ENCODE measurements at places on chromosomes 2 and 18.

GRCh38 chr2:238694922-238695321 lies 153.0 kb upstream of the TWIST2 start:
- DNase-seq: no peak

- no peak for DNase-seq
These were observed 152.9 kb downstream of the ARHGAP28 start for GRCh38 chr18:6882401-6882800.

- DNase-seq: no peak
These were observed 37.0 kb downstream of the KLHL14 start for GRCh38 chr18:32735781-32736180.

DNA sequence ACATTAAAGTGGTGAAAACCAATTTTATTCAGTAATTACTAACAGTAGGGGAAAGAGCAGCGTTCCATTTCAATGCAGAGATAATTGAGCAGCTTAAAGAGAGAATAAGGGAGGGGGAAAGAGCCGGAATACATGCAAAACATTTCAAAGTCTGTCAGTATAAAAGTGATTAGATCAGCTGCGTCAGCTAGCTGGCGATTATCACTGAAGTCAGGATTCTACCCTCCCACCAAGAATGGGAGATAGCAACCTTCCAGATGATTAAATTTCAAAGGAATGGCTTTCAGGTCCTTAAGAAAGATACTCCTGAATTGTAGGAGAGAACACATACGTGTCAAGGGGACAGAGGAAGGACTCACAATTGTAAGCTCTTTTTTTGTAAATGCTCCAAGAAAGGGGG lies 2.7 kb upstream of the ZC3H6 start:
- DNase-seq: no peak

- DNase-seq: no peak
These were observed 196.4 kb downstream of the NOL4 start for GRCh38 chr18:34028324-34028723.

DNA sequence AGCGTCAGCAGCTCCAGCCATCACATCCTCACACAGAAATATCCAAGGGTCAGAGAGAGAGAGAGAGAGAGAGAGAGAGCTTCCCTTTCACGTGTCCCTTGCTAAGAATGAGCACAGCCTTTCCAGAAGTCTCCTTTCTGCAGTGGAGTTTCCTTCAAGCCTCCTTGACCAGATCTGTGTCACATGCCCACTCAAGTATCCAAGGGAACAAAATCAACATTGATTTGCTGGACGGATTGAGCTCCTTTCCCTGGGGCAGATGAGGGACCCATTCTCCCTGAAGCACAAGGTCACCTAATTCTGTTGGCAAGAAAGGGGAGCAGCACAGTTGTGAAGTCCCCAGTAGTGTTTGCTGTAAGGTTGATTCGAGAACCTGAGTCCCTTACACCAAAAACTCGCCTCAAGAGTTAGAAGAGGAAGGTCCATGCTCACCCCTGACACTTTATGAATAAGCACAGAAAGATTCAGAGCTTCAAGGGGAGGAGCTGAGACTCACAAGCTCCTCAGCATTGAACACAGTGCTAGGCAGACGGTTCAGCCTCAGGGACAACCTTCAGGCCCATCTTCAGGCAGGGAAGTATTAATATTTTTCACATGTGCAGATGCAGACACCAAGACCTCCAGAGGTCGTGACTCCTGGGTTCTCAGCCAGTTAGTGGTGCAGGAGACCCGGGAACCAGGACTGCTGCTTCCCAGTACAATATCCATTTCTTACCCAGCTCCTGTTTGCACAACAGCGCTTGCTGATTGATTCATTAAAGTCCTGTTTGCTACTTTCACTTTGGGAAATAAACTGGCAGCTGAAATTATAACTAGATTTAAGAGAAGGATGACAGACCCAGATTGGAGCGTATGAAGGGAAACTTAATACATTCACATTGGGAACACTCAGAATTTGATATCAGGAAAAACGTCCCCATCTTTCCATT lies 38.2 kb upstream of the MARCO start:
- DNase-seq: no peak

GRCh38 chr2:143515318-143515717 lies 386.1 kb downstream of the ARHGAP15 start:
- DNase-seq: no peak

DNA sequence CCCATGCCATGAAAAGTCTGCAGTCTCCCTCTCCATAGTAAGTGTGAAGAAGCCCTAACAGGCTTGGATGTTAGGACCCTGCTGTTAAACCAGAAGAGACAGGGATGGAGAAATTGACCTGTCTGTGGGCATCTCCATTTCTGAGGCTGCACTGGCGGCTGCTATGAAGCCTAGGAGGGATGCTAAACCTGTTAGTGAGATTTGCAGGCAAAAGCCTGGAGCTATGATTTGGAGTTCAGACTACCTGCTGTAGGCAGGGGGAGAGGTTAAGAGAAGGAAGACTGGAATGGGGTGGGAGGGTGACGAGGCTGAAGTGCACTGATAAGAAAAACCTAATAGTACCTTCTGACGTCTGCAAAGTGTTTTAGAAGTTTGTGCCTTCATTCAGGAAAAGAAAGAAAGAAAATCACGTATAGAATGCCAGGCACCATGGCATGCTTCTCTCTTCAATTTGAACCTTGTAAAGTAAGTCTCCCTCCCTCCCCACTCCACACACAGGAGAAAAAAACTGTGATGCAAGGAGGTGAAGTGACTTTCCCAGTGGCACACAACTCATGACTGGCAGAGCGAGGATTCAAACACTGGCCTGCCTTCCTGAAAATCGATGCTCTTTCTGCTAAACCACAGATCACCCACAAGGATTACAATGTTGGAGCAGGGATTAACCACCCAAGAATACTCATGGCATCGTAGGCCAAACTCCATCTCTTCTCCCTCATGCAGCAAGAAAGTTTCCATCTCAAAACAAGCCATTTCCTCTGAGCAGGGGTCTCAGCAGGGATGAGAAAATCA lies 98.5 kb upstream of the PKDCC start:
- DNase-seq: no peak

GRCh38 chr2:74183878-74184277 lies 5.2 kb upstream of the MOB1A start:
- no peak for DNase-seq

DNA sequence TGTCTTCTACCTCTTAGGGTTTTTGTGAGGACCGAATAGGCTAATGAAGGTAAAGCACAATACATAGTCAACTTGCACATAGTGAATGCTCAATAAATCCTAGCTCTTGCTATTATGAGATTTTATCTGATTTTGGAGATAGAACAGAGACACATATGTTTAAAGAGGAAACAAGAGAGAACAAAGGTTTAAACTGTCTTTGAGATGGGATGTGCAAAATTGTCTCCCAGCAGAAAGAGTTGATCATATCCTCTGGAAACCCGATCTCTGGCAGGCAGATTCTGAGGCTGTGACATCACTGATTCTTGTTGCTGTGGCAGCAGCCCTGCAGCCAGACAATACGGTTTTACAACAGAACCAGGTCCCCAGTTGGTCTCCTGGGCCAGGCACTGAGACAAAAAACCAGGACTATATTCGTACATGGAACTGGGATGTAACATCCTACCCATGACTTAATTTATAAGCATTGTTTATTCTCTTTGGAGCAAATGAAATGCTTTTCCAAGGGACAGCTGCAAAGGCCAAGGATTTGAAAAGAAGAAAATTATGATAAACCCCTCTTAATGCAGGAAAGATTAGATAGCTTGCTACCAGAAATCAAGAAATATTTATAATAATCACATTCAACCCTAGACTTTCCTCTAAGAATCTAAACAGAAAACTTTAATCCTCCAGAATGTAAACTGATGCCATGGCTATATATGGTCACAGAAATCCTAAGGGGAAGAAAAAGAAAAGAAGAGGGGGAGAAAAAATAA lies 80.2 kb downstream of the SLC8A1 start:
- no peak for DNase-seq

DNA sequence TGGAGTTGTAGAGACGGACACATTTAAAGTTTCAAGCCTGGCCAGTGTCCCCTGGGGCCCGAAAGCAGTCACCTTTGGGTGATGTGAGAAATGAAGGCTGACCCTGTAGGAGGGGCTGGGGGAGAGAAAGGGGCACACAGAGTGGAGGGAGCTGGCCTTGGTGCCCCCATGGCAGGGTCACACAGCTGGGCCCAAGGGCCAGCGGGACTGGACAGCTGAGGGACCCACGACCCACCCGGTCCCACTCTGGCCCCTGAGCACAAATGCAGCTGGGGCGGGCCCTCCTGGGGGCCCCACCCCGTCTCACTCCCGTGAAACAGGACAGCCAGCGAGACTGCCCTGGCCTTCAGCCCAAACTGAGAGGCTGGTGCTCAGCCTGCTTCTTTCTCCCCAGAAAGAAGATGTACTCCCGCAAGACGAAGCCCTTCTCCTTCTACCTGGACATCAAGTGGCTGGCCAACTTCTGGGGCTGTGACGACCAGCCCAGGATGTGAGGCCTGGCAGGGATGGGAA lies 6.1 kb downstream of the AGXT start:
- DNase-seq: no peak

DNA sequence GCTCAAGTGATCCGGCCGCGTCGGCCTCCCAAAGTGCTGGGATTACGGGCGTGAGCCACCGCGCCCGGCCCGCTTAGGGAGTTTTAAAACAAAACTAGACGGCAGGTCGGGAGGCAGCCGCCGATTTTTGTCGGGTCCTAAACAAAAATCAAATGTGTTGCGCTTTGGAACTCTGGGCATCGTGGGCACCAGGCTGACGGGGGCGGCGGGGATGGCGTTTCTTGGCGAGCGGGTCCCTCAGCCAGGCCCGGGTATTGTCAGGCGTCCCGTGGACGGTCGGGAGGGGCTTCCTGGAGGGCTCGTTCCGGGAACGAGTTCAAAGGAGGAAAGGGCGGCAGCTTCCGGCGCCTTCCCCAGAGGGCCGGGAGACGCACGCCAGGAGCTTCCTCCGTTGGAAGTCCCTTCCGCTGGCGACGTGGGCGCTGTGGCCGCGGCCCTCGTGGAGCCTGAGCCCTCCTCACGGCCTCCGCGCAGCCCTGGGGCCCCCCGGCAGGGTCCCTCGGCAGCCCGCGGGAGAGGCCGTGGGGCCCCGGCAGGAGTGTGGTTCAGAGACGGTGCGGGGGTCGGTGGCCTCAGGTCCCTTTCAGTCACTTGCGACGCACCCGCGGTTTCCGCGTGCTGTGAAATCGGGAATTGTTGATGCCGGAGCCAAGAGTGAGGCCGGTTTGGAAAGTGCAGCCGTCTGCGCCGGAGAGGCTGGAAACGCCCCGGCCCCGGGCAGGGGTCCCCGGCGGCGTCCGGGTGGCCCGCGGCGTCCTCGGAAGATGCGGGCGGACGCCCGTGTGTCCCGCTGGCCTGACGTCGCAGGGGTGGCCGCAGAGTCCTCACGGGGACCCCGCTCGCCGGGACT lies 59.3 kb downstream of the EMILIN2 start:
- DNase-seq: peak; percentile 17

- DNase-seq: no peak
These were observed 85.0 kb upstream of the PPP1CB start for GRCh38 chr2:28666496-28667184.

DNA sequence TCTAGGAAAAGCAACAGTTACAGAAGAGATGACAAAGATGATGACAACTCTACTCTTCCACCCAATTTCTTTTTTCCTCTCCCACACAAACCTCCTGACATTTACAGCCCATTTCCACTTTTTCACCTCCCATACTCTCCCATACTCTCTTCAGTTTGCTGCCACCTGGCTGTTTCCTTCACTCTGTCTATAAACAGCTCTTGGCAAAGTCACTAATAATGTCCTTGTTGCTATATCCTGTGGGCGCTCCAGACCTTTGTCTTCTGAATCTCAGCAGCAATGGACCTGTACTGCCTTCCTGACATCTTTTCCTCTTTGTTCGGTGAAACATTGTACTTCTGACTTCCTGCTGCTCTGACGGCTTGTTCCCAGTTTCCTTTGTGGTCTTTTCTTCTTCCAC lies 60.7 kb upstream of the CAVIN2 start:
- DNase-seq: no peak
